ENCODE measurements at places on chromosomes 4 and X.

GRCh38 chrX:104166735-104167436 lies 633 bp downstream of the FAM199X start:
- DNase-seq: no peak

- no peak for DNase-seq
These were observed 26.9 kb upstream of the PASD1 start for GRCh38 chrX:151536571-151536970.

DNA sequence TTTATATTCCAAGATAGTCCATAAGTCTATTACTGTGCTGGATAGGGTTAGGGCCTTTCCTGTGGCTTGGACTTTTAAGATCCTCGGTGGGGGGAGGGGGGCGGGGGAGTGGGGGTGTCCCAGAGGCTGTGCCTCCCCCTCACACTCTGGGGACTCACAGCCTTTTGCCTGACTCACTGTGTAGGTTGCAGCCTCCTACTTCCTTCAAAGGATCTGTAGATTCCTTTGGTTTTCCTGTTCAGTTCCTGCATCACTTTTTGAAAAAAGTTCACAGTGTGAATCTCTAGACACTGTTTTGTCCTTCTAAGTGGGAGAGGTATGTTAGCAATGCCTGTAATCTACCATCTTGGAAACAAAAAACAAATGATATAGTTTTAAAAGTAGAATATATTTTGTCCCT lies 999.9 kb downstream of the GLUD2 start:
- DNase-seq: no peak

- no peak for DNase-seq
These were observed 10.9 kb upstream of the WFS1 start for GRCh38 chr4:6258741-6259140.

DNA sequence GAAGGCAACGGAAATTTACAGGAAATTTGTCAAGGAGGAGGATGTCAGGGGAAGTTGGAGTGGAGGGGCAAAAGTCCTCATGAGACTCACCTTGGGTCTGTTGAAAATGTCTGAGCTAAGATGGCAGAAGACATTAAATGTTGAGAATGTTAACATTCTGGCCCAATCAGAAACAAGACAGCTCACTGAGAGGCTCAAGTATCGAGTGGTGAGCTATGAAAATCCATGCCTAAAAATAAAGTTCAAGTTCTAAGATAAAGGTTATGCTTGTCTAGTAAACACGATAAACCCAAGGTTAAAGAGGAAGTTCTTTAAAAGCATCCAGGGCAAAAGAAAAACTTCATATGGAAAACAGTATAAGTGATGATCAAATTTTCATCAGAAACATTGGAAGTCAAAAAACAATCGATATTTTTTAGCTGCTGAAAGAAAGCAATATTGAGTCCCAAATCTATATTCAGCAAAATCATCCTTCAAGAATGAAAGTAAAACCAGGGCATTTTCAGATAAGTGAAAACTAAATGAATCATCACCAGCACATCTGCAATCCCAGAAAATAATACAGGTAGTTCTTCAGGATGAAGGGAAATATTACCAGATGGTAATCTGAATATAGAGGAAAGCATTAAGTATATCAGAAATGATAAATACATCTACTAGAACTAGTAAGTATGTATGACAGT lies 462.4 kb downstream of the TLL1 start:
- no peak for DNase-seq
